ENCODE measurements at places on chromosomes 5 and 9.

DNA sequence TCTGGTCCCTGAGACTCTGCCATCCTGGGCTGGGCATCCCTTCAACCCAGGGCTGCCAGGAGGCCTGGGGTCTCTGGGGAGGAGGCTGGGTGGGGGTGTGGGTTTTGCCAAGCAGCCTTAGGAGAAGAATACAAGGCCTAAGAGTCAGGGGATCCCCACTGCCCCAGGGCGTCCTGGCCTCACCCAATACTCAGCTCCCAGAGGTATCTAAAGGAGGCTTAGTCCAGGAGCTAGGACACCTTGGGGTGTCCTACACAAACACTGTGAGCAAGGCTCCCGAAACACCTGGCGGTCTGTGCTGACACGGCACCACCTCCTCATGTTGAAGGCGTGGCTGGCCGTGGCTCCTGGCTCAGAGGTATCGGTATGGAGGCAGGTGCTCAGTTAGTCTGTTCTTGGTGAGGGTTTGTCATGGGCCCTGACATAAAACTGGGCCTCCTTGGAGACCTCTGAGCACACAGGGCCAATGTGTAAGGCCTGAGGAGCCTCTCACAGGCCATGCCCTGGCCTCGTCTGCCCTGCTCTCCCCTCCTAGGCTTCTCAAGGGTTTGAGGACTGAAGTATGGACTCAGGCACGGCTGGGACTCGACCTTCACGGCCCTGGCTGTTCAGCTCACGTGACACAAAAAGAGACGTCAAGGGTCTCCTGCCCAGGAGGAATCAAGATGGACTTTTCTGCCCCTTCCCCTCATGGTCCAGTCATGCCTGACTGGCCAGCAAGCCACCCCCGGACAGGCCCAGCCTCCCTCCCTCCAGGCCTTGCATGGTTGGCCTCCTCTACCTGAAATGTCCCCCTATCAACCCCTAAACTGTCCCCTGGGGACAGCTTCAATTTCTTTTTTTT is 277.3 kb downstream of the FSTL4 start:
- DNase-seq: no peak

- no peak for DNase-seq
These were observed 370.0 kb downstream of the ZSWIM6 start for GRCh38 chr5:61701877-61702602.

GRCh38 chr5:97363577-97363976 is 180.5 kb upstream of the RIOK2 start:
- DNase-seq: no peak

GRCh38 chr5:177310757-177311391 is 824 bp downstream of the MXD3 start:
- peak; percentile 35 for DNase-seq

DNA sequence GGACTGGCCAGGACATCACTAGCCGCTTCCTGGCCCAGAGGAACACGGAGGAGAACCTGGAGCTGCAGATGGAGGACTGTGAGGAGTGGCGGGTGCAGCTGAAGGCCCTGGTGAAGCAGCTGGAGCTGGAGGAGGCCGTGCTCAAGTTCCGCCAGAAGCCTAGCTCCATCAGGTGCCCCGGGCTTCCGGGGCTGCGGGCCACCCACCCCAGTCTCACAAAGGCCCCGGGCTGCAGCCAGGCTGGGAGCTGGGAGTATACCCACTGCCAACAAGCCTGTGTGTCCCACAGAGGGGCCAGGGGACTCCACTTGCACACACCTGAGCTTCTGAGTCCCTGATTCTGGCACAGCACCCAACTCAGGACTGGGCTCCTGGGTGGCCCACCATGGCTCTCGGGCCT is 1.7 kb upstream of the RABL6 start:
- DNase-seq: no peak

DNA sequence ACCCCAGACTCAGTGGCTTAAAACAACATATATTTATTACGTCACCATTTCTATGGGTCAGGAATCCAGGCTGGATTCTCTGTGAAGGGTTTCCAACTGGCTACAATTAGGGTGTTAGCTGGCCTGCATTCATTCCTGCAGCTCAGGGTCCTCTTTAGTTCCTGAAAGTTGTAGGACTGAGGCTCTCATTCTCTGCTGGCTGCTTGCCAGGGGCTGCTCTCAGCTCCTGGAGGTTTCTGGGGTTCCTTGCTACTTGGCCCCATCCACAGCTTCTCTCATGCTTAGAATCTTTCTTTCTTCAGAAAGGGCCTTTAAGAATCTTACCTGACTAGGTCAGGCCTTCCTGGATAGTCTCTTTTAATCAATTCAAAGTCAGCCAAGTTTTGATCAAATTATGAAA is 424.6 kb downstream of the GADD45G start:
- DNase-seq: no peak

GRCh38 chr5:150529555-150529954 is 21.6 kb downstream of the NDST1 start:
- DNase-seq: no peak

- no peak for DNase-seq
These were observed 11.4 kb downstream of the RNF130 start for GRCh38 chr5:180060192-180060591.

DNA sequence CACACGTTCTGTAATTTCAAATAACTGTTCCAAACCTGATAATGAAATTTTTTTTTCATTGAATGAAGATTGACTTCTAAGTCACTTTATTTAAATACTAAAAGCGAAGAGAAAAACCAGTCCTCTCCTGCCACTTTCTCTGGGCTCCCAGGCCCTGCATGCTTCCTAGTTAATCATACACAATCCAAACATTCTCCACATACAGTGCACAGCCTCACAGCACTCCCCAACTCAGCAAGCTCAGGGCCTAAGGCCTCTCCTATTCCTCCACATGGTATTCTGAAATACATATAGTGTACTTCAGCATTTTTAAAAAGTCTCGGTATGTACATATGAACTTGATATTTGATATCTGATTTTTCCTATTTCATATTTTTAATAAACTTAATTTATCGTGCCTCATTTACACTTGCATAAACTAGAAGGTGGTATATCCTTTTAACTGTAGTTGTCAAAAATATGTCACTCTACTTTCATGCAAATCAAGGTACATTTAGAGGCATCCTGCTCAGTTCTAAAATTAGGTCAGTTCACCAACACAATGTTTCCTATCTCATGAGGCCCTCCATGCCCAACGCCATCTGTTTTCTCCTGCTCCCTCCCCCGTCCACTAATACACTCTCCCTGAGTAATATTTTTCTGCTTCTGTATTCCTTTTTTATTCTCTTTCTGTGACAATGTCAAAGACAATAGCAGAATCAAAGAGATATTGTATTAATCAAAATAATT is 206.7 kb downstream of the ARRDC3 start:
- no peak for DNase-seq

GRCh38 chr9:105320568-105320967 is 76.1 kb downstream of the SLC44A1 start:
- DNase-seq: no peak

DNA sequence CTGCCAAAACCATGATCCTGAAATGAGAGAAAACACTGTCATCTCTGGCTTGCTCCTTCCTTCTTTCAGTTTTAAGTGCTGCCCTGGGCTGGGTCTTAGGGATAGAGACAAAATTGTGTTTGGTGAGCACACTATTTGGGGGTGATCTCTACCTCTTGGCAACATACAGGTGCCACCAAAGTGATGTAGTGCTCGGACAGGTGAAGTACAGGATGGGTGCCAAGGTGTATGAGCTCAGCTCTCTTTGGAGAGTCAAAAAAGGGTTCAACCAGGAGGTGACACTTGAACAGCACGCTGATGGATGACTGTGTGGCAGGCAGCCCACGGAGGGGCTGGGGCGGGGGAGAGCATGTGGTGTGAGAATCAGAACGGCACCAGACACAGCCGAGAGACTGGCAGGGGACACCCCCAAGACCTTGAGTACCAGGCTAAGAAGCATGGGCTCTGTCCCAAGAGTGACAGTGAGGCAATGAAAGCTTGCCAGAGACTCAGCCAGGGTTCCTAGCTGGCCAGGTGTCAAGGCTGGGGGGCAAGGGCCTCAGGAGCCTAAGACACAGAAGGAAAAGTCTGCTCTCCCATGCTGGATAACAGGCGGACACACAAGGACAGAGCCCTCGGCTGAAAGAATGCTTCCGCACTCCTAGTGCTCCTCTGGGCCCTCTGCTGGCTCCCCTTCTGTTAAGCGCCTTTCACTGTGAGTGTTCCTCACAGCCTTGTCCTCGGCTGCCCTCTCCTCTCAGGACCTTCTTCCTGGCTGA is 2.5 kb downstream of the NHP2 start:
- no peak for DNase-seq

GRCh38 chr5:30042677-30043076 is 1150.8 kb upstream of the CDH6 start:
- no peak for DNase-seq

DNA sequence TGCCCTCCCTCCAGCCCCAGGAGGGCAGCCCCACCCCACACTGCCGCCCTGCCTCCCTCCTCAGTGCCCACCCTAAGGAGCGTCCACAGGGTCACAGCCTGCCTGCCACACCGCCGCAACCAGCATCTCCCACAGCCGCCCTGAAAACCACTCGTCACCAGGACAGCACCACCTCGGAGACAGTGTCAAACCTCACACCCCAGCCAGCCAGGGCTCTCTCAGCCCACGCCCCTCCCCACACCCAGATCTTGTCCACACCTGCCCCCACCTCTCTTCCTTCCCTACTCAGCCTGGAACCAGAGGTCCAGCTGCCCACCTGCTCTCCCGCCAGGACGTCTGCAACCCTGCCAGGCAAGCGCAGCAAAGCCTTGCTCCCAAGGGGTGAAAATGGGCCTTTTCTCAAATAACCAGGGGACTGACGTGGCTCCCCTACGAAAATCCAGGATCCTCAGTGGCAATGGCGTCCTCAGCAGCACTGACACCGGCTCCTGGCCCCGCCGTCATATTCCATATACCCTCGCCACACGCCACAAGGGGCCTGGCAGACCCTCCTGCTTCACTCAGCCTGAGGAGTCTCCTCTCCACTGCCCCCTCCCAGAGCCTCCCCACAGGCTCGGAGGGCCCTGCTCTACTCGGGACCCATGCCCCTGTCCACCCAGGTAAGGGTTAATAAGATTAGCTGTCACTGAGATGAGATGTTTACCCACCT is 71.0 kb upstream of the ADAMTS2 start:
- DNase-seq: no peak

- DNase-seq: no peak
These were observed 2.2 kb downstream of the CDH12 start for GRCh38 chr5:22850981-22851380.

DNA sequence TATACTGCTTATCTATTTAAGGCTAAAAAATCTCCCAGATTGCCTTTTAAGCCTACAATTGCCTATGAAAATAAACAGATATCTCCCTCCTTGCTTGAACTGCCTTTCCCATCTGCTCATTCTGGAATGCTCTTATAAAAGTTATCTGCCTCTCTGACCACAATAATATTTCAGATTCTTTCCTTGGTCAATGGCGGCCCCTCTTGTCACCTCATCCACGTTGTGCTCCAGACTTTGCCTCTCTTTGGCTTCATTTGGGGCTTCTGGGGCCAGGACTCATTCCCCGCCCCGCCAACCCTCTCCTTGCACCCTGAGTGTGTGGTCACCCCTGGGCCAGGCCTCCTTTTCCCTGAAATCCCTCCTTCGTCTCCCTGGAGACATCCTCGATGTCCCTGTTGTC is 110.0 kb upstream of the RPS23 start:
- DNase-seq: peak; percentile 76

DNA sequence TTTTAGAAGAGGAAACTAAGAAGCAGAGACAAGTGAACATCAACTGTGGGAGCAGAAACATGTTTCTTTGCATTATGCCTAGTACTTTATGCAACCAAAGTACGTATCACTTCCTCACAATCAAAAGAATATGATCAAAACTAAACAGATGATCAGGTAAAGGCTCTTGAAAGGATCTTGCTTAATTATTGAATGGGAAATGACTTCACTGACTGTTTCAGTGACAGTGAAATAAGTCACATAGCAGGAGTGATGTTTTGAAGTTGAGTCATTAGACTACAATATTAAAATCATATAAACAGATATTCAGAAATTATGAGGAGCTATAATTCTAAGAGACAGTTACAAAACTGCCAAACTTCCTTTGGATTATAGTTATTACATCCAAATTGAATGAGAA is 527.3 kb downstream of the MTRR start:
- DNase-seq: no peak

GRCh38 chr9:93600504-93600903 is 24.1 kb downstream of the PHF2 start:
- no peak for DNase-seq

GRCh38 chr9:115035841-115036612 is 81.9 kb downstream of the TNC start:
- DNase-seq: peak; percentile 36

- no peak for DNase-seq
These were observed 15.3 kb upstream of the SLC27A6 start for GRCh38 chr5:128949847-128950546.

DNA sequence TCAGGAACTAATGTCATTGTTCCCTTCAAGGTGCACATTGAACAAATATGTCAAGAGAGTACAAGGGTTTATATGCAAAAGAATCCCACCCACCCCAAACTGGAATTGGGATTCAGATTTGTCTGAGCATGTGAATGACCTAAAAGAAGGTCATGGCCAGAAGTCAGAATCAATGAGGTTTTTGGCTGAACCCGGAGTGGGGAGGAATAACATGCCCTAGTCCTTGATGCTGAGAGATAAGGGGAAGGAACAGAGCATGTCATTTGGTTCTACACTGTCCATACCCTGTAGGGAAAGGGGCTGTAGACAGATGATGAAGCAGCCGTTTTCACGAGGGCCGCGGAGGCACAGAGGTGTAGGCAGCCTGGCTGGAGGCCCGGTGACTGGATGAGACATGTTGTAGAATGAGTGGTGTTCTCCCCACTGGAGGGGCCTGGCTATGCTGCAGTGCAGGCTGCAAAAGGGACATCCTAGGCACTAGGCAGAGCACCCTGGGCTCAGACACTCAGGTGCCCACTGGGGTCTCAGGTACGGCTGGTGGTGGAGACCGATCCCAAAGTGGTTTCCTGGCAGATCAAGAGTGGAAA is 65.9 kb downstream of the ZFAND5 start:
- no peak for DNase-seq

DNA sequence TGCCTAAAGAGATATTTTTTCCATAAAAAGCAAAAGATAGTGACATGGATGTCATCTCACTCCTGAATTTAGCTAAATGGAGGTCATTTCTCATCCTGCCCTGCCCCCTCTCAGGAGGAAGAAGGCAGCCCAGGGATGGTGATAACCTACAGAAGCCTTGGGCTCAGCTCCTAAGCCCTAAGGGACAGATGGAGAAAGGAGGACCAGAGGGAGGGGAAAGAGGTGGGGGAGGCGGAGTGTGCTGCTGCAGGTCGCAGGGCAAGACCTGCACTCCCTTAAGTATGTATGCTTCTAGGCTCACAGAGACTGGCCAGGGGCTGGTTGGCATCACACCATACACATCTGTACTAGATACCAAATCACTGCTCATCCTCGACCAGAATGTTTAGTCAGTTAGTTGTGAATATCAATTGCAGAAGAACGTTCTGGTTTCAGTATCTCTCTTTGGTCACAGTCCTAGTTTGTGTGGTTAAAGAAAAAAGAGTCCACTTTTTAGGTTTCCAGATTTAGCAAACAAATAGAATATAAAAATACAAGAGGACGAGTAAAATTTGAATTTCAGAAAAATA is 18.4 kb upstream of the CDKN2AIPNL start:
- no peak for DNase-seq

DNA sequence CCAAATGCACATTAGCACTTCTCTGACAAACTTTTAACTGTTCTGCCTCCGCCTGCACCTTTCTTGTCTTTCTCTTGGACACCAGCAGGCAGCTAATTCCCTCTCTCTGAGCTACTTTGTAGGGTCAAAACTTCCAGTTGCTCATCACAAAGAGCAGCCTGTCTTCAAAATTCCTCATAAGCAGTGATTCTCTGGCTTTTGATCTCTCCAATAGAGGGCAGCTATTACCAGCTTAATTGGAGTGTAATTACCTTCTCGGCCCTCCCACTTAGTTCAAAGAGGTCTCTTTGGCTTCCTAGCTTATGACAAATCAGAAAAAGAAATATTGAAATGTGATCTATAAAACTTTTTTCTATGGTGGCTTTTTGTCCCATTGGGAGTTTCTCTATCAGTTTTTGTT is 43.6 kb upstream of the RAD23B start:
- peak; percentile 64 for DNase-seq

All from cardiac fibroblast (primary cell).